ENCODE measurements at places on chromosomes 1 and 21.
A peak's percentile ranks its signal among the peaks of the same experiment; 100 is the strongest.

DNA sequence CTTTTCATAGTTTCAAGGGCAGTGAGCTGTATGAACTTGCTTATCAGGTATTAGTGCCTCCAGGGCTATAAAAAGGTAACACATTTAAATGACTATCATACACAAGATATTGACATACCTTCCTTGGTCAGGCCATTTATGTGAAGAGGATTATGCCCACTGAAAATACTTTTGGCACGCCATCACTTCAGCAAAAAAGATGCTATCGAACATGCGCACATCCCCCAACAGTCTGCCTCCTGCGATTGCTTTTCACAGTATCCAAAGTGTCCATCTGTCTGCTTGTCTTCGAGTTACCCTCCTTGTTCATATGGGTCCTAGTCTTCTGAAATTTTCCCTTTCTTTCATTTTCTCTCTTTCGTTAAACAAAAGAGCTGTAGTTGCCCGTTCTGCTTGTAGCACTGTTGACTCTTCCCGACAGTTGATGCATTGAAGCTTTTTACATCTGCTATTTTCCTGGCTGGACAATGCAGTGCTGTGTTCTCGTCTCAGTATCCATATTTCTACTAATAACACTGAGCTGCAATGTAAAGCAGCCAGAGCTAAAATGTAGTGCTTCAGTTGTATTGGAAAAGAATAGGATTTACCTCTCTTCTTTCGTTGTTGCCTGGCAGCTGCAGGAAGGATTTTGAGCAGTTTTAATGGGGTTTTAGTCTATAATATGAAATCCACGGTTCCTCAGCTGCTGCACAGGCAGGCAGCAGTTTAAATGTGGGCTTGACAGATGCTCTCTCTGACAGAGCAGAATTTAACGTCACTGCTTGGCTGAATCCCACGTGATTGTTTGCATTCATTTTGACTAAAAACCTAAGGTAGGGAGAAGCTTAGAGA lies at the start of gene B3GALT2:
B3GALT2 (minus strand) TSS at position 713 of the 831 bp plus-strand sequence. CDS start 5,051 bp downstream, outside the sequence.
- peak; percentile 84 for DNase-seq

DNA sequence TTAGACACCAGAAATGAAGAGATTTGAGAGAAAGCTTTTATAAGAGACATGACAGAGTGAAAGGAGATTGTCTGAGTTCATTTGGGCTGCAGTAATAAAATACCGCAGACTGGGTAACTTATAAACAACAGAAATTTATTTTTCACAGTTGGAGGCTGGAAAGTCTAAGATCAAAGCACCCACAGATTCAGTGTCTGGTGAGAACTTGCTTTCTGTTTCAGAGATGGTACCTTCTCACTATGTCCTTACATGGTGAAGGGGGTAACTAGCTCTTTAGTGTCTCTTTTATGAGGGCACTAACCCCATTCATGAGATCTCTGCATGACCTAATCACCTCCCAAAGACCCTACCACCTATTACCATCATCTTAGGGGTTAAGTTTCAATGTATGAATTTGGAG lies 30.9 kb upstream of the FCRL4 start:
- no peak for DNase-seq

DNA sequence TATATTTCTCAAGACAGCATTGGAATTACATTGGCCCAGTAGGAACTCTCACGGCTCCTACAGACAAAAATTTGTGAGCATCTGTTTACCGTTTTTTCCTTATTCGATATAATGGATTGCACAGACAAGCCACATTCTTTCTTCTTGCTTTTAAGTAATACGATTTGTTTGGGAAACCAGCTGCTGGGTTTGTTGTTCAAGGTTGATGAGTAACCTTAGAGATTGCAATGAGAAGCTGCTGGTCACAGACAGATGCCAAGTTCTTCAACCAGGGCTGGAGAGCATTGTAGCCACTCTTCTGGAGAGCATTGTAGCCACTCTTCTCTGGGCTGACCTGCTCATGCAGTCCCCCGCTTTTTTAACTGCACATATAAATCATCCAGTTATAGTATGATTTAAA lies 1.4 kb upstream of the MIA3 start:
- DNase-seq: no peak

GRCh38 chr1:63326106-63326472 lies 3.7 kb downstream of the FOXD3 start:
- DNase-seq: no peak

GRCh38 chr1:4270651-4271337 lies 370.7 kb upstream of the C1orf174 start:
- no peak for DNase-seq

DNA sequence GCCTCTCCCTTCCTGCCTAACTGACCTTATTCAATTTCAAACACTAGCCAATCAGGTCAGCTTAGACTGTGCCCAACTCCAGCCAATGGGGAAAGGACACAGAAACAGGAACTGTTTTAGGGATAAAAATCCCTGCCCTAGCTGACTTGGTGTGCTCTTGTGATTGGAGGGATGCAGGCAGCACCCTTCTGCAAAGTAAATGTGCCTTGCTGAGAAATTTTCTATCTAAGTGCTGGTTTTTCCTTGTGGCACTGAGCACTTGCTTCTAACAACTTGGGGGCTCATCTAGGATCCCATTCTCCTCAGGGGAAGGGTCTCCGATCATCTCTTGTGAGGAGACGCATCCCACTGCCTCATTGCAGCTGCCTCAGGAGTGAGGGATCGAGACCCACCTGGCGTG lies 10.7 kb upstream of the CD2 start:
- DNase-seq: no peak

DNA sequence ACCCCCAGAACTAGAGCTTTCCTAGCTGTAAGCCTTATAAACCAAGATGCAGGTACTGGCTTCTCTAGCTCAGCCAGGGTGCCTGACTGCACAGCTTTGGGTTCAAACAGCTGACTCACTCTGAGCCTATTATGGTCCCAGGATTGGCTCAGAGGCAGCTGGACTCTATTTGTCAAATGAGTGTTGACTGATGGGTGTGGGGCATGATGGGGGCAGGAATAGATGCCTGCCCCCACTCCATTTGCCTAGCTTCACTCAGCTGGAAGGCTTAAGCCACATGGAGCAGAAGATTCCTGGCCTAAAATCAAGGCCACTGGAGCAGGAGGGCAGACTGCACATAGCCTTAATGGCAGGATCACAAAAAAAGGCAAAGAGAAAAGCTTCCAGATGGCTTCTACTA lies 90.5 kb downstream of the PIK3R3 start:
- peak; percentile 39 for DNase-seq

GRCh38 chr1:53431805-53432565 lies 27.2 kb upstream of the DMRTB1 start:
- DNase-seq: no peak

DNA sequence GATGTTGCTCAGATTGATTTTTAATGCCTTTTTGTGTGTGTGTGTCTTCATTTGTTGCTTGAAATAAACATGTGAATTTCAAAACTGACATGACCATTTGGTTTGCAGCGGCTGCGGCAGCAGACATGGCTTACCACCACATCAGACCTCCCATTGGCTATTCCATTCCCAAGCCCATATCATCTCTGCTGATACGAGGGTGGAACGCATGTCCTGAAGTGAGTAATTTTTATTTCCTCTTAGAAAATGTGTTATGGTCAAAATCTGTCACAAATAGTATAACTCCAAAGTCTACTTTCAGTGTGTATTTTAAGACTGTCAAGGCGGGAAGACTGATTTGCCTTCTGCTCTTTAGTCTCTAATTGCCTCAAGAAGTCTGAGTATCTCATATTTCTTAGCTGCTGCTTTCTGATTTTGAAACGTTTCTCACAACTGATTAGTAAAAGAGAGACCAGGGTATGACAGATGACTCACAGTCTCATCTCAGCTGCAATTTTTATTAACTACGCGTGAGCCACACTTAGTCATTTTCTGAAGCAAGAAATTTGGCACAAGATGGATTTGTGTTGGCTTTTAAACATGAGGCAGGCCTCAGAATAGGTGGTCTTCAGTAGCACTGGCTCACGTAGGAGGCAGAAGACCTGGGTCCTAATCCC lies 49.0 kb downstream of the LRRC53 start:
- no peak for DNase-seq

DNA sequence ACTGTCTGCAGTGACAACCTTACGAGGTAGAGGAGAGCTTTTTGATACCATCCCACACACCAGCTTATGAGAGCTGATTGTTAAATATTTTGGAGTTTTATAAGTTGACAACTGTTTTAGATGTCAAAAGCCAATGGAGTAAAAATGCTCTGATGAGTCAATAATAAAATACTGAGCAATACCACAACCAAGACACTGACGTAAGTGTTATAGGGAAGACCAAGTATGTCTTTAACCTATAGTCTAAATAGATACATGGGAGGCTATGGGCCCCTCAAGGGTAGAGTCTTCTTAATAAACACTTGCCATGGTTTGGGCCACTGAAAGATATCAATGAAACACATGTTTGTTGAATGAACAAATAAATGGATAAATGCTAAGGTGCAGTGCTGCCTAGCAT lies 49.2 kb downstream of the DUSP10 start:
- no peak for DNase-seq

DNA sequence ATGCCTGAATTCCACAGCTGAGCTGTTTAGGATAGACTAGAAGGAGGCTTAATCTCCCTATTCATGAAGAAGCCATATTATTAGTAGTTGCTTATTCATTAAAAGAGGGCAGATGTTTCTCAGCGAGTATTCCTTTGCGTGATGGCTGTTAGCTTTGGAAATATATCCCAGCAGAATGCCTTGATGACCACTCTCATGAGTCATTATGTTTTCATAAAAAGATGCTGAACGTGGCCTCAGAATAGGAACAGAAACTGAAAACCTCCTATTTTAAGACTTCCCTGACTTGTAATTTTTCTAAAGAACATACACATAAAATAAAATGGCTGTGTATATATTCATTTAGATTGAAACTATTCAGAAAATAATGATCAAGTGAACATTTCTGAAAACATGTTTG lies 9.6 kb upstream of the PLA2G4A start:
- DNase-seq: no peak

DNA sequence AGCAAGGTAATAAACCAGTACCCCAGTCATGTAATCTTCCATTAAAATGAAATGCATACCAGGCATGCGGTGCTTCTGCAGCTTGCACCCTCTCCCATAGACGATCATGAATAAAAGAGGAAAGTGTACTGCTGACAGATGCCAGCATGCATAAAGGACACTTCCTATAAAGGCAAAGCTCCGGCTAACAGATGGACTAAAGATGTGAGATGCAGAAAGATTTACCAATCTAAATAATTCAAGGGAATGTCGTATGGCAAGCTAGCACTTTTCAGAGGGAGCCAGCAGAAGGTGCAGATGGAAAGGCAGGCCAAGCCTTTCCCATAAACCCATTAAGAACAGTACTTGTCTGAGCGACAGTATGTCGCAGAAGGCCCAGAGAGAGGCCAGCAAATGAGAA lies 542.0 kb downstream of the NUF2 start:
- no peak for DNase-seq

DNA sequence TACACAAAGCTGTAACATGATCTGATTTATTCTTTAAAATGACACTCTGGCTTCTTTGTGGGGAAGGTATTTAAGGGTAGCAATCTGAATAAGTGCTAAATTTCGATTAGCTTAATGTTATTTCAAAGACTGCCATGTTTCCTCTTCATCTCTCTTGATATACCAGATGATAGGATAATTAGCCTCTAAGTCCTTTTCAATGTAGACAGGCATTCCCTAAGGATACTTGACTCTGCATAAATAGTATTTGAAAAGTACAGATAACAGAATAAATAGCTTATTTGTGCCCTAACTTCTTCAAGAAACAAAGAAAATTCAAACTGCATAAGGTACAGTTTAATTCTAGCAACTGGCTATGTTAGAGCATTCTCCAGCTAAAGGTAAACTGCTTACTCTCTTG lies 46.2 kb downstream of the ARHGAP29 start:
- no peak for DNase-seq

- no peak for DNase-seq
These were observed 2.5 kb downstream of the PRDX6 start for GRCh38 chr1:173479649-173480048.

DNA sequence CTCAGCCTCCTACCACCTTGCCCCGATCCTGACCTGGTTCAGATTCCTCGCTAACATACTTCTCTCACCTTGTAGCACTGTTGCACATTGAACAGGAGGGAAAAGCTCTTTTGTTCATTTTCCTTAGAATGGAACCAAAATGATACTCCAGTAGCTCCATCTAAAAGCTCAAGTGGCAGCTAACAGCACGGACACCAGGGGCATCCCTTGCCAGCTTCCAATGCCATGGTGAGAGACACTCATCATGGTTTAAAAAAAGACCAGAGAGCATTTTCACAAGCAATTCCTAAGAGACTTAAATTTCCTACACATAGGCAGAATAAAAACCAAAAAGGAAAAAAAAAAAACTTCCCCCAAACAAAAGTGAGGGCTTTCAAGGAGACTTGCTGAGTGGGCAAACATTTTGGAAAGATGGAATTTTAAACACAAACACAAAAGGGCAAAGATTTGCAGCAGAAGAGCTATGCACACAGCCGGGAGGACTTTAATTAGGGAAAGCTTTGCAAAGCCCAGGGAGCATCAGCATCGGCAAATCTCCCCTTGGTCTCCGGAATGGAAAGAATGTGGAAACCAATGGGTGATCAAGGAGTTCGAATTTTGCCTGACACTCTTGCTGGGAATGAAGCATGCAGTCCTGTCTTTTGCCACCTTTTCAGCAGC lies 84.3 kb downstream of the CAPZB start:
- no peak for DNase-seq

GRCh38 chr1:169601096-169601881 lies 15.0 kb upstream of the F5 start:
- DNase-seq: no peak

- DNase-seq: no peak
These were observed 132.9 kb upstream of the ERG start for GRCh38 chr21:38631206-38631605.

Data from stomach (tissue), 19 donors.